ENCODE measurements at places on chromosomes 16 and 17.

- DNase-seq = no peak
Observed at GRCh38 chr17:67246403-67246652, 1.3 kb upstream of the HELZ start.

DNA sequence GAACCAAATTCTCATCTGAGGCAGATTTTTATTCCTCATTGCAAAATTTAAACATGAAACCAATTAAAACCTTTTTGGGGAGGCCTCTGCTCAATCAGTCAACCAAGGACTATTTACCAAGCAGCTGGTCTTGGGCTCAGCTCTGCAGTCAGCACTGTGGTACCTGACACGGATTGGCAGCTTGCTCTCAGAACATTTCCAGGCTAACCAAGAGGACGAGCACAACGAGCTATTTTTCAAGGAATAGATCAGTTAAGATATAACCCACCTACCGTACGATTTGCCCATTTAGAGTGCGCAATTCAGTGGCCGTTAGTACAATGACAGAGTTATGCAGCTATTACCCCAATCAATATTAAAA, 26.4 kb upstream of the KLHDC4 start:
- no peak for DNase-seq

DNA sequence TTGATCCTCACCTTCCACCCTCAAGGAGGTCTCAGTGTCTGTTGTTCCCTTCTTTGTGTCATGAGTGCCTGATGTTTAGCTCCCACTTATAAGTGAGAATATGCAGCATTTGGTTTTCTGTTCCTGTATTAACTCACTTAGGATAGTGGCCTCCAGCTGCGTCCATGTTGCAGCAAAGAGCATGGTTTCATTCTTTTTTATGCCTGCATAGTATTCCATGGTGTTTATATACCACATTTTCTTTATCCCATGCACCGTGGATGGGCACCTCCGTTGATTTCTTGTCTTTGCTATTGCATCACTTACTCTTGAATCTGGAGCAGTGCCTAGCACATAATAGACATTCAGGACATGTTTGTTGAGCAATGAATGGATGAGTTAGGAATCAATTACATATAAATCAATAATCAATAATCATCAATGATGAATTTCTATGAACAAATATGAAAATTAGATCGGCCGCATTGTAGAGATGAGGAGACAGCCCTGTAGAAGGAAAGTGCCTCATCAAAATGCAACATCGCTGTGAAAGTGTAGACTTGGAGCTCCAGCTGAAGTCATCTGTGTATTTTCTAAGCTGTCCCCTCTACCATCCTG, 129.5 kb downstream of the PRKCB start:
- DNase-seq = no peak

GRCh38 chr16:86324320-86324719, 186.0 kb upstream of the FOXF1 start:
- DNase-seq = no peak

DNA sequence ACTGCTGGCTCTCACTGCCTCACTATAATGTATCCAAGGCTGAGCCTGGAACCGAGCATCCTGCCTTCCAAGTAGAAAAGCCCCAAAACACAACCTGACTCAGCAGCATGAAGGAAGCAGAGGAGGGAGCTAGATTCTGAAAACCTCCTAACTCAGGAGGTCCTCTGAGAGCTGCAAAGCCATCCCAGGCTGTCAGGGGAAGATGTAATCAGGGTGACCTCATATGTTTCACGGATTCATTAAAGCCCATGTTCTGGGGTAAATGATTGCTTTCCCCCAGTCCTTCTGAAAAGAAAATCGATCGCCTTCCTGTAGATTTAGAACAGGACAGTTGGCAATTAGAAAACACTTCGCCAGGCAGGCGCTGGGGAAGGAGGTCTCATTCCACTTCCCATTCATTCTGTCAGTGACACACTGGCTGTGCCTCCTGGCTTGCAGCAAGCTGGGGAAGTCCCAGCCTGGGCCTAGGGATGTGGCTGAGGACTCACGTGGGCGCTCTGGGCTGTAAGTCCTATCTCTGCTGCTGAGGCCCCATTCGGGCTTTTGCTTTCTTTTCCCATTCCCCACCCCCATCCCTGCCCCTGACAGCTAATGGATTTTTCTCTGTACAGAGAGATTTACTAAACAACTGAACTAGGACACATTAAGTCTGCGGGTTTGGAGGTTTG, 75.7 kb upstream of the TMEM132E start:
- DNase-seq = no peak

- no peak for DNase-seq
Observed at GRCh38 chr17:261635-262034, 80.2 kb upstream of the DOC2B start.

- DNase-seq = no peak
Observed at GRCh38 chr17:19381741-19382444, 3.6 kb downstream of the MAPK7 start.

GRCh38 chr17:49580981-49581647, 5.4 kb downstream of the NXPH3 start:
- no peak for DNase-seq

GRCh38 chr17:2521257-2521656, 9.6 kb upstream of the METTL16 start:
- DNase-seq = no peak

DNA sequence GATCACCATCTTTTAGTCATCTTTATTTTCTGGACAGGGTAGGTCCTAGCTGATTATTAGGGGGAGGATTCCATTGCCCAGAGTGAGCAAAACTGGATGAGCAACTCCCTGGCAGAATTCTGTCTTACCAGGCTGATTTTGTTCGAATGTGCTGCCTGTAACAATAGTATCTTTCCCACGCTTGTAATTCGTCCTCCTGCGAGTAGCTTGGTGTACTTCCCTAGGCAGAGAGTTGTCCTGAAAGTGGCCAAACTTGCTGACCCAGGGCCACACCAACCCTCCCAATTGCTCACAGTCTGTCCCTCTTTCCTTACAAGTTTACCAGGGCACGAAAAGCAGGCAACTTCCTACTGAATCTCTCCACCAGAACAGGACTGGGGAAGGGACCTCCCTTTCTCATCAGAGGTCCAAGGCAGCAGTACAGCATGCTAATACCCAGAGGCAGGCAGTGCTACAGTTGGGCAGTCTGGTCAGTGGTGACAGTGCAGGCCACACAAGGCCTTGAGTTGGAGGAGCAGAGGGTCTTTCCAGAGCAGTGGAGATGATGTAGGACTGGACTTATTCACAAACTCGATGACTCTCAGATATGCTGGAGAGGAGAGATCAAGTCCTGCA, 67.8 kb upstream of the NLK start:
- DNase-seq = no peak

DNA sequence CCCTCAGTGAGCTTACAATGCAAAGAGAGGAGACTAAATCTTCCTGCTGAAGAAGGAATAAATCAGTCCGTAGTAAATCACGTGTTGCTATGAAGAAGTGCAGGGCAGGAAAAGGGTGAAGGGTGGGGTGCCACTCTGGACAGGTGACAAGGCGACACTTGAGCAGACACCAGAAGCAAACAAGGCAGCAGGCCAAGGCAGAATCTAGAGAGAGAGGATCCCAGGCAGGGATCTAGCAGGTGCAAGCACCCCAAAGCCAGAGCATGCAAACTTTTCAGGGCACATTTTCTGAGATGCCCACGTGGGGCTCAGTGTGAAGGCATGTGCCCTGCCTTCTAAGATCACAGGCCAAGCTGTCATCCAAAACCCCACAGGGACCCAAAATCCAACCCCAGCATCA, 193.3 kb downstream of the ZNF423 start:
- DNase-seq = no peak

- DNase-seq = peak; percentile 71
Observed at GRCh38 chr17:27323538-27324215, 29.8 kb downstream of the WSB1 start.

GRCh38 chr16:5073279-5073629, 1.6 kb downstream of the ALG1 start:
- no peak for DNase-seq

- no peak for DNase-seq
Observed at GRCh38 chr17:61699032-61699431, 108.0 kb upstream of the NACA2 start.

DNA sequence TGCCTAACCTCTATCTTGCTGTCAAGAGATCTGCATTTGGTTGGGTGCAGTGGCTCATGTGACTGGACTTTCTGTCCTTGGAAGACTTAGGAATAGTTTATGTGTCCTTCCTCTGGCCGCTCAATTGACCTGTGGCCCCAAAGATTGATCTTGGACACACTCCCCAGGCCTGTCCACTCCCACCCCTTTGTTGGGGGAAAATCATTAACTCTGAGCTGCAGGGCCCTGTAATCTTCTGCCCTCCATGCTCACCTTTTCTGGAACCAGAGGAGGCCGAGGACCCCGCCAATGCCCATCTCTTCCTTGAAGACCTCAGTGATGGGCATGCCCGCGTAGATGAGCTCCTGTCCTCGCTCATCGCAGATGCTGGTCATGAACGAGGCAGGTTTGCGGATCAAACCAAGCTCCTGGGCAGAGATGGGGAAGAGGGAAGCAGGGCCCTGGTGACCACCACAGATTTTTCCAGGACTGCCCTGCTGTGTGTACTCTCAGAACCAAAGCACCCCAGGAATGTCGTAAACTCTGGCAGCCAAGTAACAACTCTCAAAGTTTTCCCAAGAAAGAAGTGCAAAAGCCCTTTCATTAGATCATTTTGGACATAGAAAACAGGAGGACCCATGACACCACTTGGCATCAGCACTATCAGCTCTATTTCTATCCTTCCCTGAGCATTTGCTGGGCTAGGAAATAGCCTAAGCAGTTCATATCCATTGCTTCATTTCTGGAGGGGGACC, 8.5 kb upstream of the KLHL11 start:
- no peak for DNase-seq

DNA sequence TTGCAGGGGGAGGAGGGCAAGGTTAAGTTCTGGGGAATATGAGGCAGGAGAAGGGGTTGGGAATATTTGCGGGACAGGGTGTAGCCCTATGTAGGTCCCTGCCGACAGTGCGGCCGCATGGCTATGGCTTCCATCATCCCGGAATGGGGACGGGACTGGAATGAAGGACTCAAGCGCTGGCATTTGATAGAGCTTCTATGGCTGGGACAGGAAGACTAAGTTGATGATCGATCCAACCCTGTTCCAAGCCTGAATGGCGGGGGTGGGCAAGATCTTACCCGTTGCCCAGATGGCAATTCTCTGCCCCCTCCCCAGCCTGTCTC, 47.1 kb downstream of the SRCIN1 start:
- peak; percentile 18 for DNase-seq

- DNase-seq = no peak
Observed at GRCh38 chr16:68377667-68378393, 67.0 kb downstream of the PRMT7 start.

GRCh38 chr17:79613195-79613772, 2.4 kb upstream of the RBFOX3 start:
- DNase-seq = no peak

- DNase-seq = no peak
Observed at GRCh38 chr17:4982305-4982704, 5.2 kb downstream of the CAMTA2 start.

- no peak for DNase-seq
Observed at GRCh38 chr16:20879175-20880040, 20.8 kb downstream of the DCUN1D3 start.

DNA sequence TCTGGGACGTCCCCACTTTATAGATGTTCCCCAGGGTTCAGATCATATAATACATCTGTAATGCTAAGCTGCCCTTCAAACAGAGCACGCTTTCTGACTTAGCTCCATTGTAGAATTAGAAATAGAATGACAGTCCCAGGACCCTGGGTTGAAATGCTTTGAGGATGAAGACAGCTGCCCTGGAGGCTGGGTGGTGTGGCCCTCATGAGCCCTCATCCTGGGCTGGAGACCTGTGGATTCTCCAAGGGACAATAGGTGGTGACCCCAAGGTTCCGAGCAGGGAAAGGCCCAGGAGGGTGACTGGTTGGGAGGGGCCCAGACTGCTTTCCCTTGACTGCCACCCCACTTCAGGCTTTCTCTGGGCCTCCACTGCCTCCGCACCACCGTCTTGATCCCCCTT, 59.0 kb downstream of the CRISPLD2 start:
- DNase-seq = no peak

- DNase-seq = peak; percentile 75
Observed at GRCh38 chr17:4771519-4772234, at the start of gene TM4SF5. Gene TM4SF5 (plus strand): TSS chr17:4771886. CDS start chr17:4771923, 37 bp downstream.

DNA sequence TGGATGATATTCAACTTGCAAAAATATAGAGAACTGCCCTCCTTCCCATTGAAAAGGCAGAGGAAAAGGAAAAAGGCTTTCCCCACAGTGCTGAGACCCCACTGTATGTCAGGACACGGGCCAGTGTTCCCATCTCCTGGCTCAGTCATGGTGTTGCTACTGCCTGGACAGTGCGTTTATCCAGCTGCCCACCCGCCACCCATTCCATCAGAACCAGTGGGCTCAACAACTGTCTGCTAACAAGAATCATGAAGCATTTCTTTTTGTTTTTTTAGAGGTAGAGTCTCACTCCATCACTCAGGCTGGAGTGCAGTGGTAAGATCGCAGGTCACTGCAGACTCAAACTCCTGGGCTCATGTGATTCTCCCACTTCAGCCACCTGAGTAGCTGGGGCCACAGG, 11.3 kb downstream of the FBXO31 start:
- no peak for DNase-seq

DNA sequence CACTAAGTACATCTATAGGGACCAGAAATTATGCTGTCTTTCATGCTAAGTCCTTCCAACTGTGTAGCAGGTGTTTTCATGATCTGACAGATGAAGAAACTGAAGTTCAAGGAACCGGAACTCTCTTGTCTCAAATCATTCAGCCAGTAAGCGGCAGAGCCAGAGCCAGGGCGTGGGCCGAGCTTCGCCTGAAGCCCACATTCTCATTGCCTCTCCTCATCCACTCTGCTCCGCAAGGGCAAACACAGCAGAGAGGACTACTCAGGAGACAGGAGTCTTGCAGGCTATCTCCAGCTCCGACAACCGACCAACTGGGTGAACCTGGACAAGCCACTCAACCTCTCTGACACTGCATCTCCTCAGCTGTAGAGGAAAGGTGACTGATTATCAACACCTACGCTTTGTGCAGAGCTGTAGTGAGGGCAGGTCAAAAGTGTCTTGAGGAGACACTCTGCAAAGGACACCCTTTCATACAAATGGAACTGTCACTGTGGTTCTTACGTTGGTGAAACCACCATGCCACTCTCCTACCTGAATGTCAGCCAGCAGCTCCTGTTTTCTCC, 72.9 kb downstream of the CYTH1 start:
- DNase-seq = no peak

DNA sequence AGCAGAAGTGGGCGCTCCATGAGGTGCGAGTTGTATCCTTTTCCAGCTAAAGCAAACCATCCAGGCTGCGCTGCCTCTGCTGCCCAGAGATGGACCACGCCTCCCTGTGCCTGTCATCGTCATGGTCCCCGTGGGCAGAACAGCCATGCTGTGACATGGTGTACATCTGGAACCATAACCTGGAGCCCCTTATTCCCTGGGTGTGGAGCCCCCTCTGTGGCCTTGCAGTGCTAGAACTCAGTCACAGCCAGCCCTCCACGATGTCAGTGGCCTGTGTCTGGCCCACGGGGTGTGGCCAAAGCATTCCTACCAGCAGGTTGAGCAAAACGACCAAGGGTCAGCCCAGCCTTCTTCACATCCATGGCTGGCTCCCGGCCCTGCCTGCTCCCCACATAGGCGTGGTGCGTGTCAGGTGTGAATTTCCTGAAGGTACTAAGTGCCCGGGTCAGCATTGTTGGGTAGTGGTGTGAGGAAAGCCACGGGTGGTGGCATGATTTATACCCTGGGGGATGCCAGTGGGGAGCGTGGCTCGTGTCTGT, 22.7 kb upstream of the JPT2 start:
- DNase-seq = no peak

GRCh38 chr17:73835605-73836004, 191.4 kb upstream of the SDK2 start:
- no peak for DNase-seq

- DNase-seq = no peak
Observed at GRCh38 chr16:17607609-17608008, 136.8 kb upstream of the XYLT1 start.

- DNase-seq = peak; percentile 62
Observed at GRCh38 chr17:81387100-81388090, 7.9 kb upstream of the BAHCC1 start.

Measured in LoVo (cell line).